AG10803 (cell line): ENCODE measurements at places on chromosomes 11 and 22.

- DNase-seq, result no peak
Measured at GRCh38 chr11:71307811-71308645, 55.7 kb upstream of the SHANK2 start.

- no peak for DNase-seq
Measured at GRCh38 chr22:44927463-44928135, 82.2 kb downstream of the PHF21B start.

GRCh38 chr11:114027926-114028325 is 31.6 kb upstream of the ZBTB16 start:
- no peak for DNase-seq

- DNase-seq, result no peak
Measured at GRCh38 chr22:19842393-19843106, 12.1 kb downstream of the GNB1L start.

DNA sequence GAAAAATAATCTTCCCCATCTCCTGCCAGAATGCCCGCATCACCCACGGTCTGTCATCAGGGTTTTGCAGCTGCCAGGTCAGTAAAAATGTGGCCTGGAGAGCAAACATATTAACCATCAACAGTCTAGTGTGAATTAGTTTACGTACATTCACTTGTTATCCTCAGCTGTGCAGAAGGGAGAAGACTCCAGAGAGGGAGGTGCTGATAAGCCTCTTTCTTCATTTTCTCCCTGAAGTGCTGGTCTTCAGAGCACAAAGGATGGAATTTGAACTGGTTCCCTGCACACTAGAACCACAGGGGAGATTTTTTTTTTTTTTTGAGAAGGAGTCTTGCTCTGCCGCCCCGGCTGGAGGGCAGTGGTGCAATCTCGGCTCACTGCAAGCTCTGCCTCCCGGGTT is 8.2 kb downstream of the FGF19 start:
- DNase-seq, result no peak

- DNase-seq, result no peak
Measured at GRCh38 chr11:100740440-100740839, 53.4 kb downstream of the ARHGAP42 start.

- no peak for DNase-seq
Measured at GRCh38 chr11:84924154-84924692, 702.9 kb downstream of the DLG2 start.

DNA sequence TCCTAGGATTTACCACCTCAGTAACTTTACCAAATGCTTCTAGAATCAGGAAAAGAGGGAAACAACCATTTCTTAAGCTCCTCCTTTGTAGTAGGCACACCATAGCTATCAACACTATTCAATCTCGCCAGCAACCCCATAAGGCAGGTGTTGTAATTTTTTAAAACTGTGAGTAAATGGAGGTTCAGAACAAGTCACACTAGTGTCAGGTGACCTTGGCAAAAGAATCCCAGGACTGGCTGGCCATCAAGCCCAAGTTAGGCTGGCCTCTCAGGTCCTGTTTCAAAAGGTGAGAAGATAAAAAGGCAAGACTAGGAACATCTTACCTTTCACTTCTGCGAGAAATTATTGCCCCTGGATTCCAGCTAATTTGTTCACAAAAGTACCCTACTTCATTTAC is 713 bp downstream of the TOP3B start:
- no peak for DNase-seq

- no peak for DNase-seq
Measured at GRCh38 chr11:20754933-20755332, 85.5 kb downstream of the NELL1 start.

DNA sequence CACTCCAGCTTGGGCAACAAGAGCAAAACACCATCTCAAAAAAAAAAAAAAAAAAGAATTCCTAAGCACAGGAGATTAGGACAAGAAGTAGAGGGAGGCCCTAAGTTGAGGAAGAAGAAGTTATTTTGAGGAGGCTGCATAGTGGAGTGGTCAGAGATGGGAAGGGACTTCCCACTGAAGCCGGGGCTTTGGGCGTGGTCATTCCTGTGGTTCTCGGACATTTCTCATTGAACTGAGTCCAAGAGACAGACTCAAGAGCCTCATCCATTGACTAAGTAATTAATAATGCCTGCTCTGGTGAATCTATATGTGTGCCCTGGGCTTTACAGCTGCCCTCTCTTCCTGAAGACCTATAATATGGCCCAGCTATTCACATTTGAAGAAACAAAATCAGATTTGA is 53.2 kb upstream of the FTH1 start:
- DNase-seq, result peak; percentile 24

DNA sequence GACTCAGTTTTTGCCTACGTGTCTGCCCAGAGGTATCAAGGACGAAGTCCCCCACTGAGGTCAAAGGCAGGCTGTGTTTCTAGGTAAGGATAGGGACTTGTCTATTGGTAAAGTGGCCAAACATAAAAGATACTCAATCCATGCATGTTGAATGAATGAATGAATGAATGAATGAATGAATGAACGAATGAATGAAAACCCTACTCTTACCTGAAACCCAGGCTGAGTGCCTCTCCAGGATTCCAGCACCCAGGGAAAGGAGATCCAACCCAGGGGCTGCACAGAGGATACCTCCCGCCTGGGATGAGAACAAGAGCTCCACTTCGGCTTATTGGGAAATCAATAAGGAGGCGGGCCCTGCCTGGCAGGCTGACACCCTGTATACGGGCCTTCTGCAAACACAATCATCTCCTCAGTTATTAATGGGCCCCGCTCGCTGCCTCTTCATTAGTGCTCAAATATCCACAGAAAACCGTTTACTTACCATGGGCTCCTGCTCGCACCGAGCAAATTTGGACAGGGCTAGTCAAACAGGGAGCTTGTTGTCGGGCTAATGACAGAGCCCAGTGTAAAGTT is 177.4 kb downstream of the BUD13 start:
- no peak for DNase-seq

DNA sequence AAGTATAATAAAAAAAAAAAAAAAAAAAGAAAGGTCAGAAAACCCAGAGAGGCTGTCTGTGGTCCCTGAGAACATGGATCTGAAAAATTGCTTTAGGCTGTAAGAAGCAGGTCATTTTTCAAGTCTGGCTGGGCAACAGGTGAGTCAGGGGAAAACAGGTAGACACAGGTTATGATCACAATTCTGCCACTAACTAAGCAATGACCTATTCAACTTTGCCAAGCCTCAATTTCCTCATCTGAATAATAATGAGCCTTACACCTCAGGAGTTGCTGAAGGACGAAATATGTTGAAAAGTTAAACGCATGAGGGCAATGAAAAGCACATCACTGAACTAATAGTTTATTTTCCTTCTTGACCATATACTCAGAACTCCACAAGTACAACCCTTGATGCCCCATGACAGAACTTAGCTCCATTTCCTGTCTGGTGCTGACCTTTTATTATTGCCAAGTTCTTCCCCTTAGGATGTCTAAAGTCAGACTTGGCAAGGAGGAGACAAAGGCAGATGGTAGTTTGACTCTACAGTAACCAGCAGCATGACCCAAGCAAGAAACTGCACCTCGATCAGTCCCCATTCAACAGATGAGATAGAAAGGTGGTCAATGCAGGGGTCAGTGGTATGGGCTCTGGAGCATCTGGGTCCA is 93.6 kb downstream of the SYN3 start:
- DNase-seq, result no peak

- DNase-seq, result peak; percentile 87
Measured at GRCh38 chr11:111913997-111914396, 1.5 kb downstream of the HSPB2 start.

DNA sequence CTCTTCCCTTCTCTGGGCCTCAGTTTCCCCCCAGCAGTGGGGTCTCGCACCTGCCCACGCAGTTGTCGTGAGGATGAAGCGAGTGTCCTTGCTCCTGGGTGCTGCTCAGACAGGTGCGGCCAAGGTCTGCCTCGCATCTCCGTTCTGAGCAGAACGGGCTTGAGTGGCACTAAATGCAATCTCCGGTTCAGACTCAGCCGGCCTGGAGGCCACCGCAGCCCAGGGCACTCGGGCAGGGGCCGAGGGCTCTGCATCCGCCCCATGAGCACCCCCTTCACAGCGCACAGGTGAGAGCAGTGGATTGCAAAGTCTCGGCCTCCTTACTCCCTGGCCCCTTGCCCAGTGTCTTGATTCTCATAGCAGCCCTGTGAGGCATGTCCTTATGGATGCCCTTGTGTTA is 30.1 kb upstream of the SLC22A12 start:
- DNase-seq, result no peak

DNA sequence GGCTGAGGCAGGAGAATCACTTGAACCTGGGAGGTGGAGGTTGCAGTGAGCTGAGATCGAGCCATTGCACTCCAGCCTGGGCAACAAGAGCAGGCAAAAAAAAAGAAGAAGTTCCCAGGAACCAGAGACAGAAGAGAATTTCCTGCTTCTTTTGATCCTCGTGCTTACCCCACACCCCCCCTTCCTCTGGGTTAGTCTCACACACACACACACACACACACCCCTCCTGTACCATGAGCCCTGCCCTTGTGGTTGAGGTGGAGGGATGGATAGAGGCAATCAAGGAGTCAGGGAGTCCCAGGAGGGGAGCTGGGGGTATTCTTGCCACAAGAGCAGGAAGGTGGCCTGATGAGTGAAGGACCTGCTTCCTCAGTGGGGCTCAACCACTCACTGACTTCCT is 4.1 kb upstream of the UBE2L6 start:
- no peak for DNase-seq
